Natural killer cell treated with Interleukin-12 subunit alpha and Interleukin-12 subunit beta and Interleukin-15 and Interleukin-18, amount 100 ng/mL, for 72 hours (primary cell): ENCODE measurements at places on chromosomes 3 and 15. TPM values are rescaled to one million over a fixed set of nuclear protein-coding genes. Genes with fewer than 3 reads are reported as not detected.

- H3K27ac ChIP-seq: no peak overlapping the region
- H3K4me1 ChIP-seq: peaks cover 12% of the 10 kb centered on the region
- peaks cover 24% of the 10 kb centered on the region for H3K27me3 ChIP-seq
- H3K36me3 ChIP-seq: no peaks in the 10 kb centered on the region
- no peak overlapping the region for H3K4me3 ChIP-seq
Observed at GRCh38 chr3:122936986-122937385, 90.6 kb downstream of the SEMA5B start.

- no peaks in the 10 kb centered on the region for H3K27me3 ChIP-seq
- DNase-seq: no peak
- H3K27ac ChIP-seq: no peak overlapping the region
- H3K4me3 ChIP-seq: no peak overlapping the region
Observed at GRCh38 chr3:118809696-118810498, 224.7 kb downstream of the IGSF11 start.

DNA sequence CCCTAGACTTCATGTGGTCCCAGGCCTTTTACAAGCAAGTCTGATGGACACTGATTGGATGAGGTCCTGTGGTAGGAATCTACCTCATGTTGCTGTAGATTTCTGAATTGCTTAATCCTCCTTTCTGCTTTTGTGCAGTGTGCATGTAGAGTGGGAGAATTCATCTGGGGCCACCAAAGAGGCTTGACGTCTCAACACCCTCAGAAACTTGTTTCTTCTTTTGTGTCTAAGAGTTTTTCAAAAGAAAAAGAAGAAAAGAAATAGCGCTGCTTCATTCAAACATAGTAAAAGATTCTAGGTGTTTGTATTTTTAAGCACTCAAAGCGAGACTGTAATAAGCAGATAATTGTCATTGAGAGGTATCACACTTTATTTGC lies 46.2 kb downstream of the NR1D2 start:
- no peak overlapping the region for H3K4me3 ChIP-seq
- H3K36me3 ChIP-seq: no peaks in the 10 kb centered on the region
- no peak overlapping the region for H3K27ac ChIP-seq
- peaks cover 5% of the 10 kb centered on the region for H3K4me1 ChIP-seq

GRCh38 chr3:147428754-147429153 lies 19.6 kb downstream of the ZIC1 start:
- no peak for DNase-seq
- peaks cover under 1% of the 10 kb centered on the region for H3K36me3 ChIP-seq
- no peak overlapping the region for H3K4me3 ChIP-seq
- no peaks in the 10 kb centered on the region for H3K4me1 ChIP-seq

- no peak within 1 kb of the TSS for H3K4me3 ChIP-seq
- no peaks in the 10 kb centered on the region for H3K4me1 ChIP-seq
- H3K36me3 ChIP-seq: no peaks in the 10 kb centered on the region
- peaks cover 7% of the 10 kb centered on the region for H3K27me3 ChIP-seq
Observed at GRCh38 chr3:193378706-193379105, at the start of gene ATP13A5. Gene ATP13A5 (minus strand): TSS chr3:193378753. CDS start chr3:193378725, 28 bp downstream.

- no peaks in the 10 kb centered on the region for H3K36me3 ChIP-seq
- no peak for DNase-seq
- no peak overlapping the region for H3K4me3 ChIP-seq
- H3K4me1 ChIP-seq: peaks cover 15% of the 10 kb centered on the region
- H3K27ac ChIP-seq: no peak overlapping the region
Observed at GRCh38 chr3:58222161-58222724, 11.5 kb upstream of the DNASE1L3 start.

GRCh38 chr3:45597171-45597570 lies 2.6 kb downstream of the LIMD1 start:
- peaks cover 57% of the 10 kb centered on the region for H3K4me1 ChIP-seq
- no peaks in the 10 kb centered on the region for H3K36me3 ChIP-seq
- peak overlapping the region; percentile 76 for H3K27ac ChIP-seq
- no peaks in the 10 kb centered on the region for H3K27me3 ChIP-seq

- no peak overlapping the region for H3K27ac ChIP-seq
- no peaks in the 10 kb centered on the region for H3K36me3 ChIP-seq
- H3K27me3 ChIP-seq: no peaks in the 10 kb centered on the region
- H3K4me3 ChIP-seq: peak overlapping the region; percentile 58
- no peak for DNase-seq
Observed at GRCh38 chr3:129936757-129937156, 37.8 kb upstream of the TRH start.

GRCh38 chr15:42498212-42499068 lies 3.0 kb downstream of the SNAP23 start:
- peak overlapping the region; percentile 13 for H3K27ac ChIP-seq
- H3K36me3 ChIP-seq: no peaks in the 10 kb centered on the region
- H3K27me3 ChIP-seq: no peaks in the 10 kb centered on the region
- no peak for DNase-seq
- peak overlapping the region; percentile 3 for H3K4me3 ChIP-seq
- peaks cover 42% of the 10 kb centered on the region for H3K4me1 ChIP-seq

GRCh38 chr15:85688711-85689110 lies 106.0 kb downstream of the KLHL25 start:
- peak overlapping the region; percentile 99 for H3K4me3 ChIP-seq
- peaks cover 13% of the 10 kb centered on the region for H3K36me3 ChIP-seq
- peak overlapping the region; percentile 98 for H3K27ac ChIP-seq
- H3K4me1 ChIP-seq: peaks cover 73% of the 10 kb centered on the region

- DNase-seq: no peak
- peaks cover 25% of the 10 kb centered on the region for H3K27me3 ChIP-seq
- H3K36me3 ChIP-seq: no peaks in the 10 kb centered on the region
- peaks cover 33% of the 10 kb centered on the region for H3K4me1 ChIP-seq
- H3K27ac ChIP-seq: peak overlapping the region; percentile 16
- H3K4me3 ChIP-seq: peak overlapping the region; percentile 59
Observed at GRCh38 chr15:70535955-70536338, 227.4 kb downstream of the UACA start.

- no peaks in the 10 kb centered on the region for H3K4me1 ChIP-seq
- H3K4me3 ChIP-seq: no peak overlapping the region
- no peak overlapping the region for H3K27ac ChIP-seq
- peaks cover 5% of the 10 kb centered on the region for H3K27me3 ChIP-seq
- no peaks in the 10 kb centered on the region for H3K36me3 ChIP-seq
- no peak for DNase-seq
Observed at GRCh38 chr15:65326117-65326526, 21.6 kb downstream of the RNU5B-1 start.

GRCh38 chr3:13896473-13897154 lies 16.7 kb upstream of the WNT7A start:
- H3K36me3 ChIP-seq: peaks cover 28% of the 10 kb centered on the region
- peak overlapping the region; percentile 89 for H3K27ac ChIP-seq
- H3K4me1 ChIP-seq: peaks cover 12% of the 10 kb centered on the region

GRCh38 chr3:51717947-51718346 lies 11.1 kb downstream of the GRM2 start:
- no peaks in the 10 kb centered on the region for H3K36me3 ChIP-seq
- H3K27ac ChIP-seq: no peak overlapping the region
- H3K27me3 ChIP-seq: no peaks in the 10 kb centered on the region
- H3K4me3 ChIP-seq: no peak overlapping the region

- H3K27me3 ChIP-seq: no peaks in the 10 kb centered on the region
- no peaks in the 10 kb centered on the region for H3K4me1 ChIP-seq
- no peak overlapping the region for H3K27ac ChIP-seq
Observed at GRCh38 chr15:70555713-70556112, 207.6 kb downstream of the UACA start.

- H3K4me3 ChIP-seq: no peak overlapping the region
- H3K27me3 ChIP-seq: no peaks in the 10 kb centered on the region
- no peak for DNase-seq
- no peak overlapping the region for H3K27ac ChIP-seq
- no peaks in the 10 kb centered on the region for H3K36me3 ChIP-seq
Observed at GRCh38 chr3:147843331-147843730, 434.2 kb downstream of the ZIC1 start.

Gene ZNF660
- total RNA-seq: 2.5 TPM

Gene PLCH1
- 0.17 TPM for total RNA-seq

Gene CYFIP1
- 10.8 TPM for total RNA-seq

Gene LRRIQ4
- total RNA-seq: not detected

Gene EFHB
- 0.78 TPM for total RNA-seq

Gene STAC
- total RNA-seq: not detected

Gene NR2E3
- not detected for total RNA-seq

Gene LTF
- not detected for total RNA-seq

Gene CFAP20DC
- 0.71 TPM for total RNA-seq

Gene GOLGA8S
- 3.8 TPM for total RNA-seq

Gene TMC3
- not detected for total RNA-seq
